ENCODE measurements at places on chromosomes 7 and 10.
A peak's percentile ranks its signal among the peaks of the same experiment; 100 is the strongest.

GRCh38 chr10:23291551-23292334, 52.9 kb downstream of the C10orf67 start:
- no peak for DNase-seq

- peak; percentile 5 for DNase-seq
These were observed 3.3 kb downstream of the TMEM229A start for GRCh38 chr7:124029396-124030188.

DNA sequence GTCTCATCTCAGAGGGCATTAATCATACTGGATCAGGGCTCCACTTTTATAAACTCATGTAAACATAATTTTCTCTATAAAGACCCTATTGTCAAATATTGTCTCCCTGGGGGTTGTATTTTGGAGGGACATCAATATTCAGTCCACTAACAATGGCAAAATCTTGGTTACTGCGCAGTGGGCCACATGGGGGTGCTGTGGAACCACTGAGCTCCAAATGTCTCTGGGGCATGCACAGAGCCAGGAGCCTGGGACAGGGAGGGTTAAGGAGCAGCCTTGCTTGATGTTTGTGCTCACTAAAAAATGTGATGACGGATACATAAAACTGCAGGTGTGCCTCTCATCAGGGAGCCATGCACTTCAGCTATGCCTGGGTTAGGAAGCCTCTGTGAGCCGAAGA, 62.1 kb upstream of the PRSS58 start:
- DNase-seq, result no peak

GRCh38 chr10:110355922-110356627, 51.4 kb upstream of the SMNDC1 start:
- DNase-seq, result no peak
